NCI-H446 (cell line): ENCODE measurements at places on chromosomes 1 and 21.
A peak's percentile ranks its signal among the peaks of the same experiment; 100 is the strongest.

- DNase-seq: no peak
Measured at GRCh38 chr1:65764052-65764451, 28.6 kb upstream of the PDE4B start.

DNA sequence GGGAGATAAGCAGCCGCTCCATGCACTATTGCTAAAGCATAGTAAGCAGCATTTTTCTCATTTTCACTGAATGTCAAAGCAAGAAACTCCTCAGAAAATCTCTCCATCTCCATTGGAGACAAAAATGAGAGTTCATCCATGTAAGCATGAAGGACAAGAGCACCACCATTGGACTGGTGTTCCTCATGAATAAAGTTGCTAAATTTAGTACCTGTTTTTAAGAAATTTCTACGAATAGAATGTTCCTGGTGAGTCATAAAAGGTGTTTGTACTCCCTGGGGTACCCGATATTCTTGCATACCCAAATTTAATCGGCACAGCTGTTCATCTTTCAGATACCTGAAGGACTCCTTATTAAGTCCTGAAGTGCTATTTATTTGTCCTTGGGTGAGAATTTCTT lies 14.8 kb downstream of the RSBN1 start:
- no peak for DNase-seq

DNA sequence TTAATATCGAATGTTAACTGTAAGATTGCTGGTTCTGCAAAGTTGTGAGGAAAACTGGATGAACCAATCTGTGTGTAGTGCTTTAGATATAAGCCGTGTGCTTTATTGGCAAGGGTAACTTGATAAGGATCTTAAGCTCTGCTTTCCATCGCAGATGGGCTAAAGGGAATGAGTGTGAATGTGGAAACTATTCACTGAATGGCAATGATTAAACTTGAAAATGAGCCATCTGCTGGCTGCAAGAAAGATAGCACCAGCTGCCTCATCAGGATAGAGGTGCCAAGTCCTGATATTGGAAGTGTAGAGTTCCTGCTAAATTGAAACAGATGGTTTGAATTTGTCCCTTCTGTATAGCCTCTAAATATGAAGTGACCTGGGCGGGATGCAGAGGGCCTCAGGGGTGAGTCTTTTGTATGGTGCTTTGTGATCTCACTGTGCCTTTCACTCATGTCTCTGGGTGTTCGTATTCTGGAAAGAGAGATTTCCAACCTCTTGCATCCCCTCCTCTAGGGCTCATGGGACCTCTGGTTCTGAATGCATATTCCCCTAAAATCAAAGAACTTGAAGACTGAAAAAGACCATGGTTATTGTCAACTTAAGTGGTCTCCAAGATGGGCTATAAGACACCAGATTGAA lies 9.2 kb downstream of the FCRL3 start:
- peak; percentile 72 for DNase-seq

GRCh38 chr1:175129644-175129996 lies 62.0 kb downstream of the TNN start:
- DNase-seq: no peak

DNA sequence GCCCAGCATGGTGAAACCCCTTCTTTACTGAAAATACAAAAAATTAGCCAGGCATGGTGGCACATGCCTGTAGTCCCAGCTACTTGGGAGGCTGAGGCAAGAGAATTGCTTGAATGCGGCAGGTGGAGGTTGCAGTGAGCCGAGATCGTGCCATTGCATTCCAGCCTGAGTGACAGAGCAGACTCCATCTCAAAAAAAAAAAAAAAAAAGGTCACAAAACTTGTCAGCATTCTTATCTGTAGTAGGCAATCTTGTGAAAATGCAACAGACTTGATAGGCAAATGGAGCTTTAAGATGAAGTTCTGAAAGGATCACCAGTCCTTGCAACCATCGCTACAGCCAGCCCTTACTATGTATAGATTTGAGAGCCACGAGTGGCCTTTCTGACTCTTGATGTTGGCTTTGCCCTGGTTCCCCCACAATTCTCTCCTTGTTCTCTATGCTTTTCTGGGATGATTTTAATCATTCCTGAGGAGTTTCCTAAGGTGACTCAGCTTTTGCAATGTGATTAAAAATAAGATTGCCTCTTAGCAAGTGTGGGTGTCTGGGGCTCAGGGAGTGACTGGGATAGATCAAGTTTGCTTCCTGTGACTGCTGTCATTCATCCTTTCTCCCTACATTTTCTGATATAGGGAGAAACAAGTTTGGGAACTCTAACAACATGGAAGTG lies 7.1 kb upstream of the MAP1LC3C start:
- DNase-seq: no peak

DNA sequence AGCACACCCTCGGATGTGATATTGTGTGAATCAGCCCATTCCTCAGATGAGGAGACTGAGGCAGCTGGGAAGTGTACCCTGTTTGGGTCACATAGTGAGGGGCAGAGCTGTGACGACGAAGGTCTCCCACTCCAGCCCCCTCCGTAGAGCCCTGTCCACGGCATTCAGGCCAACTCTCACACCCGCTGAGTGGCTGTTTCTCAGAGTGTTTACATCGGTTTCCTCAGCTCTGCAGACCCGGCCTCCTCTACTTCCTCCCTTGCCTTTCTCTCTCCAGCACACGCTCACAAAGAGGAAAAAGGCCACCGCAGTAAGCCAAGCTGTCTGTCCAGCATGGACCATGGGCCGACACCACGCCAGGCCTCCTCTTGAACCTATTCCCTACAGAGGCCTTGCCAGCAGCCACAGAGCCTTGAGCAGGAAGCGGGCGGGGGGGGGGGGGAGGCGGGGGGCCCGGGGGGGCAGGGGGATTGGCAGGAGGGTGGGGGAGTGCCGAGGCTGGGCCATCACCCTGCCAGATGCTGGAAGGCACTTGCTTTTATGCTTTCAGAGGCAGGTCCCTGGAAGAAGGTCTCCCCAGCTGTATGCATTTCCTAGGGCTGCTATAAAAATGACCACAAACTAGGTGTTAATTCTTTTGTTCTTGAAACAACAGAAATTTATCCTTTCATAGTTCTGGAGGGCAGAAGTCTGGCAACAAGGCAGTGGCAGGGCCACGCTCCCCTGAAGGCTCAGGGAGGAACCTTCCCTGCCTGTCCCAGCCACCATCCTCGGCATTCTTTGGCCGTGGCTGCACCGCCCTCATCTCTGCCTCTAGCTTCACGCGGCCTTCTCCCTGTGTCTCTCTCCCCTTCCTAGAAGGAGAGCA lies 178.4 kb downstream of the PSMG1 start:
- no peak for DNase-seq

GRCh38 chr21:27196651-27197050 lies 229.8 kb upstream of the ADAMTS5 start:
- no peak for DNase-seq

DNA sequence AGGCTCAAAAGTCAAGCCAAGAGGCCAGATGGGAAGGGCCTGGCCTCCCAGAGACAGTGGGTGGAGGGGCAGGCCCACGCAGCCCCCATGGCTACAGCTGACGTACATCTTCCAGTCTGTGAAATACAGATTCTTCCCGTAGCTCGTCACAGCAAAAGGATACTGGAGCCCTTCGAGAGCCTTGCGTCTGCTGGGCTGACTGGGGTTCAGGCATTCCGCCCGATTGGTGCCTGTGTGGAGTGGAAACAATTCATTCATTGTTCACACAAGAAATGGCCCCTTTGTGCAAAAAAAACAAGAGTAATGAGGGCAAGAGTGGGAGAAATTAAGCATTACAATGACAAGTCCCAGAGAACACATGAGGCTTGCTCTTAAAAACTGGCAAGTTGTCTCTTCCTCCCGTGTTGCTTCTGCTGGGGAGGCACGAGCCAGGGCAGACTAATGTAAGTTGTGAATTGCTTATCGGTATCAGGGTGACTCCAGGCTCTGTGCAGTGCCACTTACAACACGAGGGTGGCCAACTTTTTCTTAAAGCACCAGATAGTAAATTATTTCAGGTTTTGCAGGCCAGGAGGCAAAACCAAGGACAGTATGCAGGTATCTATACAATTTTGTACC lies 85.1 kb downstream of the NID1 start:
- DNase-seq: no peak
